ENCODE measurements at places on chromosomes 1 and 21.

DNA sequence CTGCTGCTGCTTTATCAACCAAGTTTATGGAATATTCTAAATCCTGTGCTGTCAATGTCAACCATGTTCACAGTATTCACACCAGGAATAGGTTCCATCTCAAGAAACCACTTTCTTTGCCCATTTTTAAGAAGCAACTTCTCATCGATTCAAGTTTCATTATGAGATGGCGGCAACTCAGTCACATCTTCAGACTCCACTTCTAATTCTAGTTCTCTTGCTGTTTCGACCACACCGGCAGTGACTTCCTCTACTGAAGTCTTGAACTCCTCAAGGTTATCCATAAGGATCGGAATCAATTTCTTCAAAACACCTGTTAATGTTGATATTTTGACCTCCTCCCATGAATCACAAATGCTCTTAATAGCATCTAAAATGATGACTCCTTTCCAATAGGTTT is 39.7 kb upstream of the IFNLR1 start:
- no peak for DNase-seq

DNA sequence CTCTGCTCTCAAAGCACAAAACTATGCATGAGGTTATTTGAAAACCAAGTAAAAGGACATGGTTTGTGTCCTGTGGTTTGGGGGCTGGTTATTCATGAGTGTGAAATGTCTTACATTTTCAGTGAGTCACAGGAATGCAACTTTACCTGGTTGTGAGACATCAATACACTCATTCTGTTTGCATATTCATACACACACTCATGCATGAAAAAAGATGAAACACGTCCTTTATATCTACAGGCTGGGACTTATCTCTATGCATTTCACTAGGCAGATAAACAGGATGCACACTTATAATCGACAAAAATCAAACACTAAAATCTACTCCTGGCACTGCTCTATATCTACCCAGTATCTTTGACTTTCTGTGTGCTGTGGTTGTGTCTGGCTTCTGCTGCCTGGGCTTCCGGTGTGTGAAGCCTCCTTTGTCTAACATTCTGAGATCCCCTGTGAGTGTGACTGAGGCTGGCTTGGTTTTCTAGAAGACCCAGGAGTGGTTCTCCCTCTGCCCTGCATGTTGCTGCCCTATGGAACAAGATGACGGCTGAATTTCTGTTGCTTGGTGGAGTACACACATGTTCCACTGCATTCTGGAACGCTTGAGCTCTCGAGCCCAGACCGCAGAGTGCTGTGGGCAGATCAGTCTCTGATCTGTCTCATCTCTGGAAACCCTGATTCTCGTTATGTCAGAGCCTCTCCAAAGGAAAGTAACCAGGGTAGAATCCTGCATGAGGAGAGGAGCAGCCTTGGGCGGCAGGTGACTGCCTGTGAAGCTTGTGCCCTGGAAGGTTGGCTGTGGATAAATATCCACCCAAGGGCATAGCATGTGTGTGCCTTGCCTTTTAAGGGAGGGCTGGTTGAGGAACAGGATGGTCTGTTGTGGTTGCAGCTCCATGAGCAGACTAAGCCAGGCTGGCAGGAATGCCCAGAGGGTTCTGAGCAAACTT is 19.7 kb upstream of the FASLG start:
- peak; percentile 69 for DNase-seq

DNA sequence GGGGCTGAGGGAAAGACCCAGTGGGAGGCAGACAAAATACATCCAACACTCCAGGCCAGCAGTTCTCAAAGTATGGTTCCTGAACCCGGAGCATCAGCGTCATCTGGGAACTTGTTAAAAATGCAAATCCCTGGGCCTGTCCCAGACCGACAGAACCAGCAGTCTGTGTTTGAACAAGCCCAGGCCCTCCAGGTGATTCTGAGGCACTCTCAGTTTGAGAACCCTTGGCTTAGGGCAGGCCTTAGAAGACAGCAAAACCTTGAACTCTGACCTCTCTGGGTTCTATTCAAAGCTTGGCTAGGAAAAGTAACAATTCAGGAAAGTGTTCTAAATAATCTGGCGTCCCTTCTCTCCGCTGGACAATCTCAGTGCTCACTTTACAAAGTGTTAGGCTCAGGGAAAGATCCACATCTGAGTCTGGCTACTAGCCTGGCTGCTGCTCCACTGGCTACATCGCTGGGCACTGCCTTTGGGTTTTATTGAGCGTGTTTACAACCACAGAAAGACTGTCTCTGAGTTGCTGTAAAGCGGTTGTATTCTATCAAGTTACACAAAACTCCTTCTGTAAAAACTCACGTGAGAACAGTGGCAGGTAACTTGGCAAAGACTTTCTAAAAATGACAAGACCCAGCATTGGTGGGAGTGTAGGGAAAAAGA is 166.1 kb downstream of the HIVEP3 start:
- no peak for DNase-seq

- DNase-seq, result no peak
These were observed 20.6 kb downstream of the NPHP4 start for GRCh38 chr1:5971471-5972197.

DNA sequence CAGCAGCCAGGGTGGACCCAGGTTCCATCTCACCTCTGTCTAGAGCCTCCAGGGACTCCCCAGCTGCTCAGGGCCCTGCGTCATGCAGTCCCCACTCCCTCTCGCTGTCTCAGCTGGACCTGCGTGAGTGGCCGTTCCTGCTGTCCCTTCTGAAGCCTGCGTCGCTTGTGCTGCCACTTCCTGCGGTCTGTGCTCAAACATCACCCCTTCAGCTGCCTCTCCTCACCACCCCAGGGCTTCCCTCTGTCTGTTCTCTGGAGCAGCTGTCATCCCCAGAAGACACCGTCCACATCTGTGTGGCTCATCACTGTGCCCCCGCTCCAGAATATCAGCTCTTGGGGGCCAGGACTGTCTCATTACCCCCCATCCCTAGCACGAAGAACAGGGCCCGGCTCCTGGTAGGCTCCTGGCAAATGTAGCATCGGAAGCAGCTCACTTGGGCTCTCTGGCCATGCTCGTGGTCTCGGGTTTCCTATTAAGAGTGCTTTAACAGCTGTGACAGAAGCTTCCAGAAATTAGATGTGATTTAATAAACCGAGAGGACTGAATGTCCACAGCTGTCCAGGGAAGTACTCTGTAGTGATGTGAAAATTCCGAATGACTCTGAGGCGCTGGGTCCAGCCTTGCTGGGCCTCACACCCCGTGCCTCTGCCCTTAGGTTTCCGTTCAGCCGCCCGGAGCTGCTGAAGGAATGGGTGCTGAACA is 3.3 kb downstream of the THAP3 start:
- no peak for DNase-seq

- no peak for DNase-seq
These were observed 20.9 kb upstream of the C2CD2 start for GRCh38 chr21:41974752-41975053.

- no peak for DNase-seq
These were observed 86.2 kb downstream of the TLR5 start for GRCh38 chr1:223056802-223057201.

DNA sequence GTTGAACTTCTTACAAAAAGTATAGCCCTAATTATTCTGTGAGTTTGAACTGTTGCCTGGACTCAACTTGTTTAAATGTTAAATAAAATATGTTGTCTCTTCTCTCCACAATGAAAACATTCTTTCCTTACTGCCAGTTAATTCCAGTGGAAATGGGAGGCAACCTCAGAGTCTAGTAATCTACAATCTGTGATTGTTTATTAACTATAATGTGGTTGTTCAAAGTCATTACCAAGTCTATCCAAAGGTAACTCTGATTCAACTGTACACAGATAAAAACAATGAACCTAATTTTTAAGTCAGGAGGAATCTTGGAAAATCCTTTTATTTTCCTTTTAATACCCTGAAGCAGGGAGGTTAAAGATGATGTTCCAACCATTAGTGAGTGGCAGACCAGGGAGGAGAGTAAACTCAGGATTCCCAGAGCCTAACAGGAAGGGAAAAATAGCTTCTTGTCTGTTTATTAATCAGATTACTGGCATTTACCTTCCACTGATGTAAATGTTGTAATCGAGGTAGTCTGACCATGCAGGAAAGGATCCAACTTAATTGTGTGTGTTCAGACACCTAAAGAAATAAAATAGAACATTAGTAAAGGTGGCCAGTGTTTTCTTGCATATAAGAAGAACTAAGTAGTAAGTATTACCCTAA is 57.1 kb upstream of the TBX15 start:
- no peak for DNase-seq

DNA sequence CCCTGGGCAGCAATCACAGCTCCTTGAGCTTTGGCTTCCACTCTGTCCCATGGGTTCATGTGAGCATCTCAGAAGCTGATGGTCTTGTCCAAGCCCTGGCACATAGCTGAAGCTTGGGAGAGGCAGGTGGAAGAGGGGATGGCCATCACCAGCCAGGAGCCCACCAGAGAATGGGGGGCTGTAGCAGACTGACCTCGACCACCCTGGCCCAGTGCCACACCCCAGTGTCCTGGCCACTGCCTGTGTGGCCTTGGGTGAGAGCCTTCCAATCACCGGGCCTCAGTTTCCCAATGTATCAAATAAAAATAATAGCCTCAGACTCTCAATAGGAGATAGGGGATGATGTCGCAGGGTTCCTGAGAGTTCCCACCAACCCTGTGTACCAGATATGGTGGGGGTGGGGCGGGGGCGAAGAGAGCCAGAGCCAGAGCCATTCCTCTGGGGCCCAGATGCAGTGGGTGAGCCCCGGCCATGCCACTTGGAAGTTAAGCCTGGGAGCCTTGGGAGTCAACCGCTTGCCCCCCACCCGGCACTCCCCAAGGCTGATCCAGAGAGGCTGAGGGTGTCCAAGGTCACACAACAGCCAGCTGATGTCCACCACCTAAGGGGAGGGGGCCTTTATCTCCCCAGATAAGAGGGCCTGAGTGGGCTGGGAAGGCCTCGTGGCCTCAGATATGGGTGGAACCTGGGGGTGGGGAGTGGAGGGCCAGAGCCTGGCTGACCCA is 9.3 kb upstream of the EDN2 start:
- DNase-seq, result no peak

DNA sequence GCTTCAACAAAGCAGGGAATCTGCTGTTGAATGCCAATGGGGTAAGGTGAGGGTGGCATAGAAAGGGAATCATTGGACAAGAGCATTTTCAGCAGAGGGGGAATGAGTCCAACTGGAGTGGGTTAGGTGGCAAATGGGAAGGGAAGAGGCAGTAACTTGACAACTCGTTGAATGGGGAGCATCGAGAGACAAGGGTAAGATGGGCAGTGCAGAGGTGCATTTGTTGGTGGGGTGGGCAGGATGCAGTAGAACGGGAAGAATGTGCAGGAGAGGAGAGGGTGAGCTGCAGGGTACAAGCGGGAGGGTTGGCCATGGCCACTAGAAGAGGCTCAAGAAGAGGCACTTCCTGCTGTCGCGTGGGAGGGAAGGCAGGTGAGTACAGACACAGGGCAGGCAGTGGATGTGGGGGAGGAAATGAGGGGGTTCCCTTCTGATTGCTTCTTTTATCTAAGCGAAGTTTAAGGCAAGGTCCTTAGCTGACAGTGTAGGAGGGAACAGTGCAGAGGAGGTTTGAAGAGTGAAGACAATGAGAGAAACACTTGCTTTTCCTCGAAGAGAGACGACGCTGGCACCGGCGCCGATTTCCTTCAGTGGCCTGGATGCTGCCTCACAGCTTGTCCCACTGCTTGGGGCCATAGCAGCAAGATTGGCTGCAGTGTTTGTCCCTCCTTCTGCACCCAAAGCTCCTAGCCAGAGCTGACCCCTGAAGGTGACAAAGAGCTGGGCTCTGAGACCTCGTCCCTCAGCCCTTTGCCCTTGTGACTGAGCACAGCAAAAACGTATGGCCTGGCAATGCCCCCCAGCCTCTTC is 3.2 kb upstream of the IKBKE start:
- no peak for DNase-seq

DNA sequence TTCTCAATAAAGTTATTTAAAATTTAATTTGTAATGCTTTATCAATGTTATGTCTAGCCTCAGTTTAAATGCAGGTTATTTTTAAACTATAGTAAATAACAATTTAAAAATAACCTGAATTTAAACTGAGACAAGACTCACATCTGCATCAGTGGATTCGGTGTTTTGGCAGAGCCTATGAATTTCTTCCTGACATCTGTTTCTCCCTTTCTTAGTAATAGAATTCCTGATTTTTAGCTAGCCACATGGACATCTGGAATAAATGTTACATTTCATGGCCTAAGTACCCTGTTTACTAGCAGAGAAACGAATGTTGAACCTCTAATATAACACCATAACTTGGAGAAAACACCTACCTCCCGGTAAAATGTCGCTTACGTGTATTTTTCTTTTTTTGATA is 1141.6 kb upstream of the ADGRL2 start:
- DNase-seq, result no peak

DNA sequence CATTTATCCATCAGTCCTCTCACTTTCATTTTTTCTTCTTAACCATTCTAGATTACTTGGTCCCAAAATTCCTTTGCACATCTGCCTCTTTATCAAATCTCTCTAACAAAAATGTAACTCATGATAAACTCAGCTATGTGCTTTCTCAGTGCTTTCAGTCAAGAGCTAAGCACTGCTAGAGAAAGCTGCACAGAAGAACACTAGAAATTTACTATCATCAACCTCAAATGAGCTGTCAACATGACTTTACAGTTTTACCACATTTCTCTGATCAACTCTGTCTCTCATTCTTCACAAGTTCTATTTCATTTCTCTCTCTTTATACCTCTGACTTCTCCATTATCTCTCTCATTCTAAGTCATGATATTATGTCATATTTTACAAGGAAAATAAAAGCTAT is 54.2 kb upstream of the PRKACB start:
- no peak for DNase-seq

DNA sequence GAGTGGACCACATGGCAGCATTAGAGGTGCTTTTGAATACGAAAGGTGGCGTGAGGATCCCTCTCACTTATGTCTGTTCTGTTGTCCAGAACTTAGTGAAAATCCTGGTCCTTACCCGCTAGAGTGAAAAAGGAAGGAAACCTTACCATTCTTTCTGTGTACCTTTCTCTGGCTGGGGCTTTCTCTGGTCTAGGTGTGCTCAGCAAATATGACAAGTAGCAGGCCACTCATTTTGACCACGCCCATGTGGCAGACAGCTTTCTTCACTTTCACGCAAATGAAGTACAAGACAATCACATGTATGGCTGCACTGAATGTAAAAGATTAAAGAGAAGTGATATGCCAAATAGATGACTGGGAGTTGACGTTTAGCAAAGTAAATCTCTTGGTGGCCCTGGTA is 131.9 kb downstream of the FGGY start:
- DNase-seq, result no peak

DNA sequence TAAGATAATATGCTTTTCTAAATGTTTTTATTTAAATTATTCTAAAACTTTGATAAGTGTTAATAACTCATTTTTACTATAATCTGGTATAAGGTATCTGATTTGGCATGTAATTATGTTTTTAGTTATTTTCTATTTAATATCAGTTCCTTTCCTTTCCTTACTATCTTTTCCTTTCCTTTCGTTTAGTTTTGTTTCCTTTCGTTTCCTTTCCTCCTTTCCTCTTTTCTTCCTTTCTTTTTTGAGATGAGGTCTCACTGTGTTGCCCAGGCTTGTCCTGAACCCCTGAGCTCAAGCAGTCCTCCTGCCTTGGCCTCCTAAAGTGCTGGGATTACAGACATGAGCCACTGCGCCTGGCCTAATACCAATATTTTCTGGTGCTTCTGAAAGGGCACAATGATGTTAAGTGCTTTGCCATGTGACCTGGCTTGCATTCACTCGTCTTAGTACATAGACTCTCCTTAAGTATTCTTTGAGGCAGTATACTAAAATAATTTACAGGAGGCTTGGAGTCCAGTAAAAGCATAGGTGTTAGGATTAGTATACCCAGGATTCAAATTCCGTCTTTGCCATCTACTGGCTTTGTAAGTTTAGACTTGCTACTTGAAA is 18.7 kb downstream of the MIER1 start:
- DNase-seq, result no peak

Data from CD4-positive, alpha-beta T cell treated with Interleukin-17A for 1 hour (primary cell).